ENCODE measurements at places on chromosomes 1 and 21. TPM values are rescaled to one million over a fixed set of nuclear protein-coding genes. Genes with fewer than 3 reads are reported as not detected.

The S100A8 gene
- total RNA-seq: 228 TPM

The IL12RB2 gene
- 1.1 TPM for total RNA-seq

The HTR1D gene
- 0.27 TPM for total RNA-seq

The CCDC17 gene
- total RNA-seq: 0.23 TPM

The ZCCHC17 gene
- 49.7 TPM for total RNA-seq

The E2F2 gene
- 0.08 TPM for total RNA-seq

The OR2T35 gene
- total RNA-seq: not detected

The C1orf87 gene
- total RNA-seq: 0.94 TPM

The C4BPB gene
- not detected for total RNA-seq

The MAN1C1 gene
- 1.1 TPM for total RNA-seq

The WDR64 gene
- not detected for total RNA-seq
